Upper lobe of right lung (tissue), 1 donor: ENCODE measurements at places on chromosomes 7 and 10. TPM values are rescaled to one million over a fixed set of nuclear protein-coding genes. Genes with fewer than 3 reads are reported as not detected.

- no peak for DNase-seq
These were observed 113.8 kb upstream of the GLI3 start for GRCh38 chr7:42350801-42351200.

DNA sequence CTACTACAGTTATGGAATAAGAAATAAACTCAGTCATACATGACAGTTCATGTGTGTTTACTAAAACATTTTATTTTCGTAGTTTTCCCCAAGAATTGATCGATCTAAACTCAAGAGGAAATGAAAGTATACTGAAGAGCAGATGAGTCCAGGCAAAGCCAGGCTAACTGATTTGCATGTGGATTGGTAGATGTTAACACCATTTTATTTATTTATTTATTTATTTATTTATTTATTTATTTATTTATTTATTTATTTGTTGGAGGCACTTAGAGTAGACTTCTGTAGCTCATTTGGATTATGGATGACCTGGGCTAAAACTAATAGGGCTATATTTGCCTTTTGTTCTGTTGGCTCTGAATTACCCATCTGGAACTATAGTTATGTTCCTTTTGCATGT lies 68.5 kb upstream of the DKK1 start:
- no peak for DNase-seq

The PON1 gene
- 0.49 TPM for total RNA-seq

The OR2A7 gene
- total RNA-seq, result 13.9 TPM

GRCh38 chr10:110162741-110163145 lies 44.7 kb upstream of the MXI1 start:
- no peak for DNase-seq

The PTN gene
- 5.4 TPM for total RNA-seq

The FAM180A gene
- 6.8 TPM for total RNA-seq

The SPAM1 gene
- not detected for total RNA-seq

DNA sequence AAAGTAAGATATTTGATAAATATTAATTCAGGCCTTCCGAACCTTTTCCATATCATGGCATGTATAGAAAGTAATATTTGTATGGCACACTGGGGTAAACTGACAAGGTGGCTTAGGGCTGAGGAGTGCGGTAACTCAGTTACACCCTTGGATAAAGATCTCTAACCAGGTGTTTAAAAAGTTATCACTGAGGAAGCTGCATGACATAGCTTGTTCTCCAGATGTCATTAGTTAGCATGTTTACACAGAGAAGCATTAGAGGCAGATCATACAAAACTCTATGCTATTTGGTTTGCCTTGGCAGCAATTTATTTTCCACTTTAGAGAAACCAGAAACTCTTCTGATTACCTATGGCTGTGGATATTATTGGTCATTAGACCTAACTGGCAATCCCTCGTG lies 118.2 kb downstream of the ST7 start:
- DNase-seq, result no peak

DNA sequence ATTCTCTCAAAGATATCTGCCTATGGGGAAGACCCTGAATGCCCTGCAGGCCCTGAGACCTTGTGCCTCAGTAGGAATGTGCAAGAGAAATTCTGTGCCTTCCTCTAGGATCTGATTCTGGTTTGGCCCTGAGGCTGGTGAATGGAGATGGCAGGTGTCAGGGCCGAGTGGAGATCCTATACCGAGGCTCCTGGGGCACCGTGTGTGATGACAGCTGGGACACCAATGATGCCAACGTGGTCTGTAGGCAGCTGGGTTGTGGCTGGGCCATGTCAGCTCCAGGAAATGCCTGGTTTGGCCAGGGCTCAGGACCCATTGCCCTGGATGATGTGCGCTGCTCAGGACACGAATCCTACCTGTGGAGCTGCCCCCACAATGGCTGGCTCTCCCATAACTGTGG lies 15.7 kb downstream of the DMBT1 start:
- DNase-seq, result no peak

DNA sequence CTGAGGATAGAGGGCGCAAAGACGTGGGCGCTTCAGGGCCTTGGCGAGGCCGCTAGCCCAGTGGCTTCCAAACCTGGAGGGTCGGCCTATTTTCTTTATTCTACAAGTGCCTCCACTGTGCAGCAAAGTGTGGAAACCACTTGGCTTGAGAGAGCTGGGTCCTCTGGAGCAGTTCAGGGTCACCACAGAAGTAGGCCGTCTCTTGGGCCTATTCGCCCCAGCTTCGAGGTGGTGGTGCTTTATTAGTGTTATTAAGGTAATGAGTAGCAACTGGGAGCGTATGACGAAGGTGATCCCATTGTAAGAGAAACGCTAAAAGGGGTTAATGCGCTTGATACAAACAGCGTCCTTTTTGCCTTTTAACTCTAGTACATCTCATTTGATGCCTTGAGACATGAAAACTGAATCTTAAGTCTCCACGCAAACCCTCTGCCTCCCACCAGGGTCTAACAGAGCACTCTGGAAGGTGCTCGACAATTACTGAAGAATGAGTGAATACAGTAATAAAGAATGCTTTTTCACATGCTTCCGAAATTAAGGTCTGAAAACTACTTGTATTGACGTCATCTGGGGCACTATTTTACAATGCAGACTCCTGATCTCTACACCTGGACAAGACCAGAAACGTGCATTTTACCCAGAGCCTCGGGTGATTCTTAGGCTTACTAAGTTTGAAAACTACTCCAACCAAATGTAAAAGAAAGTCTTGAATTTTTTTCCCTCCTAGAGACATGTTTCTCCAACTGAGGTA lies 647 bp upstream of the GSAP start:
- DNase-seq, result no peak

- no peak for DNase-seq
These were observed 133.5 kb upstream of the FEZF1 start for GRCh38 chr7:122438006-122438405.

DNA sequence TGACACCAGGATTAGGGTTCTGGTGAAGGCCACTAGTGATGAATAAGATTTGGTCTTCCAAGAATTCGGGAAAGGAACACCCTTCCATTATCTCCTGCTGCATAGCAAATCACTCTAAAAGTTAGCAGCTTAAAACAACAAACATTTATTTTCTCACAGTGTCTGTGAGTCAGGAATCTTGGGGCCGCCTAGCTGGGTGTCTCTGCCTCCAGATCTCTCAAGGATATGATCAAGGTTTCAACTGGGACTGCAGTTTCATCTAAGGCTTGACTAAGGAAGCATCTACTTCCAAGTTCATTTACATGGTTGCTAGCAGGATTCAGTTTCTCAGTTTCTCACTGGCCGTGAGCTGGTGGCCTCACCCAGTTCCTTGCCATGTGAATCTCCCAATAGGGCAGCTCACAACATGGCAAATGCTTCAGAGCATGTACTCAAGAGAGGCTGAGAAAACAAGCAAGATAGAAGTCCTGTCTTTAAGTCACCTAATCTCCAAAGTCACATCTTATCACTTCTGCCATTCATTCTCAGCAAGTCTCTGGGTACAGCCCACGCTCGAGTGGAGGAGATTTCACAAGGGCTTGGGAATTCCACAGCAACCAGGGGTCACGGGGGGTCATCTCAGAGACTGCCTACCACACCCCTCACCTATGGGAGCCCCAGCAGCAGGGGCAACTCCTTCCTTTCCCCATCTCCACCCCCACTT lies 26.8 kb downstream of the TLX1 start:
- DNase-seq, result no peak

DNA sequence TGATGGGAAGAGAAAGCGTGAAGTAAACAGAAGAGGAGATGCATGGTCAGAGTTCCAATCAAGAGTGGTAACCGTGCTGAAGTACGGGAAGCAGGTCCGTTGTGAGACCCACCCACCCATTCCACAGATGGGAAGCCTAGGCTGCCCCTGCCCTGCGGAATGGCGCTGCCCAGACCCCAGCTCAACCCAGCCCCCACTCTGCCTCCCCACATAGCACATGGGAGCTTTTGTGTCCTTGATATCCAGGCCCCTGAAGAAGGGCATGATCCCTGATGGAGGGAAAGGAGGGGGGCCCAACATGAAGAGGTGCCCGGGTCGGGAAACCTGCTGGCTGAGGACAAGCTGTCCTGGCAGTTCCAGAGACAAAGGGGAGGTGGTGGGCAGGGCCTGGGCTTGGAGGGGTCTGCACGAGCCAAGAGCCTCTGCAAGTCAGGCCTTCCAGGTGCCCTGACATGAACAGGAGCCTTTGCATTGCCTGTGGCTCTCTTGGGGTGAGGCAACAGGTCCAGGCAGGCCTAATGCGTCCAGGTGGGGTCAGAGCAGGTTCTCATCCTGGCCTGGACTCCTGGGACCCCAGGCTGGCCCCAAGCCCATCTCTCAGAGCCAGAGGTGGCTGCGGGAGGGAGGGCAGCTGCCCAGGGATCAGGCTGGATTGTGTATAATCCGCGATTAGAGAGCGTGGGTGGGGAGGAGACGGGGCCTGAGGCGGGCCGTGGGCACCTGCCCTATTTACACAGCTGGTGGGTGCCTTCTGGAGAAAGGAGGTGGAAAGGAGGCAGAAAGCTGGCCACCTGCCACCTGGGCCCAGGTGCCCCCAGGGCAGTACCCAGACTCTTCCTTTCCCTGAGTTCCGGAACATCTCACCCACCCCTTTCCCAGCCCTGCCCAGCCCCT lies 23.5 kb downstream of the YKT6 start:
- DNase-seq, result peak; percentile 53

DNA sequence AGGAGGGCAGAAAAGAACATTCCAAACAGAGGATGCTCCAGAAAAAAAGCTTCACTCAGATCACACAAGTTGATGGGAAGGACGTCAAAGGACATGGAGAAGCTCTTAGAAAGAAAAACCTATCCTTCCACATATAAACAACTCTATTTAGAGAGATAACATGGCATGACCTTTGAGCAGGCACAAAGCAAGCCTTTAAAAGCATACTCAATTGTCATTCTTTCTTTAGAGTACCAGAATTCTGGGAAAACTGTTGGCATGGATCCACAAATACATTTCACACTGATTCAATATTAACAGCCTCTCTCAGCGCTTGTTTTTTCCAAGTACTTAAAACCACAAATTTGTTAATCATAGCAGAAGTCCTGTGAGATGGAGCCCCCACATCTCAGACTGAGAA lies 7.3 kb upstream of the ABLIM1 start:
- DNase-seq, result no peak
